Activated CD4-positive, CD25-positive, alpha-beta regulatory T cell treated with anti-CD3 and anti-CD28 coated beads, Interleukin-2, amount 50 U/mL, for 16 hours (primary cell): ENCODE measurements at places on chromosomes 6 and 20.

- no peak for DNase-seq
Measured at GRCh38 chr20:33249456-33249855, 13.7 kb downstream of the BPIFA1 start.

DNA sequence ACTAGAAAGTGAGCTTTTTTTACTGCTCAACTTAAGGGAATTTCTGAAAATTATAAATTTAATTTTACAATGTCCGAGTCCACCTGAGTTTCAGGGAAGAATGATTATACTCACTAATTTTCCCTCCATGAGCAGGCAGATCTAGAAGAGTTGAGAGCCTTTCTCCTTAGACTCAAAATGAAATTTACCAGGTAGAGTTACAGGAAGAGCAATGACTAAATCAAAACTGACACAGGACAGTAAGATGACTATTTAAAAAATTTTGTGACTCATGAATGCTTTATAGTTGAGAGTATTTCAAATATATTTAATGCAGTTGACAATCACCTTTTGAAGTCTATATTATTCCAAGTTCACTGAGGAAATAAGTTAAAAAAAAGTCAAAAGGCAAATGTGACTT is 198.1 kb upstream of the NRSN1 start:
- no peak for DNase-seq

DNA sequence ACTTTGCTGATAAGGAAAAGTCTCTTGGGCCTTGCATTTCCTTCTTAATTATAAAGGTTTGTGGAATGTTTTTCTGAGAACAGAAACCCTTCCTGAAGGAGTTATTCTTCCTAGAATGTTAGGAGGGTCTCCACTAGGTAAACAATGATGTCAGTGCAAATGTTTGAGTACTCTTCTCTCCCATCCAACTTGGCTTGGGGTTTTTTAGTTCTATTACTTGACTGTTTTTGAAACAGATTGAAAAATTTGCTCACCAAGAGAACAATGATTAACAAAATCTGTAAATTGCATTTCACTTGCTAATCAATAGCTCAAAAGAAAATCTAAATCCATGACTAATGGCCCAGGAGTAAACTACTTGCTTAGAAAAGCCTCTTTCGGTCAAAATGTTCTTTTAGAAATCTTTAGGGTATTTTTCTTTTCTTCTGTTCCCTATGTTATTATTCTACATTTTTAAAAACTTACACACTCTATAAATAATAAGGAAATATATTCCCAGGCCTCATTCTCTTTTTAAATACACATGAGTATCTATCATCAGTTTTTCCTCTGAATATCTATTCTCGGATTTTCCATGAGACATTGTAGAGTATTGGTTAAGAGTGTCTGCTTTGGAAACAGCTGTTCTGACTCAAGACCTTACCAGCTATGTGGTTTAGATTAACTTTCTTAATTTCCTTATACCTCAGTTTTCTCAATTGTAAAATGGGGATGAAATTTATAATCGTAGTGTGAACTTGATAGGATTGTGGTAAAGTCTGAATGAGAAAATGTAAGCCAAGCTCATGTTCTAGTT is 234.2 kb upstream of the CITED2 start:
- DNase-seq, result no peak

GRCh38 chr6:45830441-45831139 is 185.1 kb downstream of the CLIC5 start:
- DNase-seq, result no peak

DNA sequence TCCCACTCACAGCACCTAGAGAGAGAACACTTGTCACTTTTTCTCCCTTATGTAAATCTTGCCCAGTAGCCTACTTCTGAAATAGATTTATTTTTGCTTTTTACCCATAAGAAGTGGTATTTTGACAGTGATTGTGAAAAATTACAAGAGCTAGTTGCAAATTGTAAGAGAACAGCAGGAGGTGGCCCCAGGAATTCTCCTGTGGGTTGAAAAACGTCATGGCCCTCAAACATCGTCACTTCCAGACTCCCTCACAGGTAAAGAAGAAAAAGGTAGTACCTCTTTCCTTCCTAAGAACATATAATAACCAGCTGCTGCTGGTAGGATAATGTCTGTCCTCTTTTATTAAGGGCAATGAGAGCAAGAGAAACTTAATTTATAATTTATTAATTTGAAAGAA is 69.5 kb upstream of the LAMP5 start:
- no peak for DNase-seq

GRCh38 chr6:3701631-3702030 is 49.9 kb downstream of the PXDC1 start:
- DNase-seq, result no peak

DNA sequence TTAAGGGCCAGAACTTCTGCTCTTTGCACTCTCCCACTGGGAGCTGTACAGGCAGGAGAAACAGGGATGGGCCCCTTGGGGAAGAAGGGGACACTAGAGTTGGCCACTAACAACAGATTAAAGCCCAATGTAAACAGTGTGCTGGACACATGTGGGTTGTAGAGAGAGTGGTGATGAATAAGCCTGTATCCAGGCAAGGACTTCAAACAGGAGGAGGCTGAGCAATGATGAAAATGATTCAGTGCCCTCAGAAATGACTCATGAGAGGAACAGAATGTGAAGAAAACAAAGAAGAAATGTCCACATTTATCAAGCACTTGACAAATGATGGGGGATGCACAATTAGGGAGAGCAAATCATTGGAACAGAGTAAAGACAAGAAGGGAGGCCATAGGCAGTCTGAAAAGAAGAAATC is 242.3 kb downstream of the TBX18 start:
- DNase-seq, result no peak

DNA sequence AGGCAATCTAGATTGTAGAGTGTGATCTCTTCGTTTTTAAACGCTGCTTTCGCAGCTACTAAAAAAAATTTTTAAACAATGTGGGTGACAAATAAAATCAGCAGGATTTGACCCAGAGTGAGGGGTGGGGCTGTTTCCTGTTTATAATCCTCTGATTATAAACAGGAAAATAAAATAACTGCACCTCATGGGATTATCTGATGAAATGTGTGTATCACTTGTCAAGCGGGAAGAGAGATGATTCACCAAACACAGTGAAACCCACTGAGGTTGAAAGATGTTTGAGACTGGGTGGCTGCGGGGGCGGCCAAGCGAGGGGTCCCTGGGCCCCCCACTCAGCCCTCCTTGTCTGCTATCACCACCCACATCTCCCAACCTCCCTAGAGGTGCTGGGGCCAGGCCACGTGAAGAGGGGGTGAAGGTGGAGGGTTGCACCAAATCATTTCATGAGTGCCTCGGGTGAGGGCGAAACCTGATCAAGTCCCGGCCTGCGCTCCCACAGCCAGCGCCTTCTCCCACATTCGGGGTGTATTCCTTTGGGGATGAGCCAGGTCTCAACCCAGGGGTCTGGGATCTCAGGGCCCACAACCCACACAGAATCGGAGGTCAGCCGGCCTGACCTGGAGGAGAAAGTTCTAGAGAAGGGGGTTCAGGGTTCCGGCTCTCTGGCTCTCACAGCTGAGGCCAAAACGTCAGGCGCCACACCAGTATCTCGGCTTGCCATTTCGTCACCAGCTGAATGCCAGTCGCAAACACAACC is 212.5 kb downstream of the BMP7 start:
- no peak for DNase-seq

DNA sequence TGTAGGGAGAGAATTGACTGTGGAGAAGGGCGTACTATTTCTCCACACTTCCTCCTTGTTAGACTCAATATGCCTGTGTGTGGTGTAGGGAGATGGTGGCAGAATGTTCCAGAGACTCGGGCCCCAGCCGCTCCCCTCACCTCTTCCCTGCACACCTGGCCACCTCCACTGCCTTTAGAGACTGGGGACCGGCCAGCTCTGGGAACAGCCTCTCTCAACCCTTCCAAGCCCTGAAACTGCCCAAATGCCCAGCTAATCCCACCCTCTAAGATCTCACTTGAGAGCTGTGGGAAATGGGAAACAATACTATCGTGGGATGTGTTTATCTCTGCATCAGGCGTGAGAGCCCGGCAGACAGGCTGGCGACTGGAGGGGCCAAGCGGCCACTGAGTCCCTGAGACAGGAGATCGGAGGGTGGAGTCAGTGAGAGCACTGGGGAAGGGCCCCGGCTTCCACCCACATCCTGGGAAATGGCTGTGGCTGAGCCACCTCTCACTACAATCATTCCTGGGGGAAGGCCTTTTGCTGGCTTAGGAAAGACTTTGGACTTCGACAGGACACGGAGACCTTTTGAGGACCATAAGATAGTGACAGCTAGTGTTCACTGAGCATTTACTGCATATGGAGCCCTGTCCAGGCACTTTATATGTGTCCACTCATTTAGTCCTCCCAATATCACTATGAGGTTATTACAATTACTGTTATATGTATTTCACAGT is 31.0 kb upstream of the MRPS18A start:
- DNase-seq, result no peak

DNA sequence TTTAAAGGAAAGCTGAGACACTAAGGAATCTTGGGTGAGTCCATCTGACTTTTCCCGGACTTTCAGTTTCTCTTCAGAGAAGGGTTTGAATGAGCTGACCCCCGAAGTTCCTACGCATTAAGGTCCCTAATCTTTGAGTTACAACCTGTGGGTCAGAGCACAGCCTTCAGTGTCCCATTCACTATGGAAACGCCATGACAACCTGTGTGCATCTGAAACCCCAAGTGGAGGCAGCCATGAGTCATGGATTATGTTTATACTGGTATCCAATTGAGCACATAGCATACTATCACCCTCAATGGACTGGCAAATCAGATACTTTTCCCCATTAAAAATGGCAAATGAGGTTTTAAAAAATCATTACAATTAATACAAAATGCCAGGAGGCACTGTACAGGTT is 11.4 kb downstream of the MYLK4 start:
- DNase-seq, result no peak

- DNase-seq, result no peak
Measured at GRCh38 chr6:41100871-41101287, 28.1 kb downstream of the NFYA start.

- no peak for DNase-seq
Measured at GRCh38 chr20:14845199-14846160, 508.1 kb upstream of the FLRT3 start.

GRCh38 chr20:52104546-52105441 is 86.8 kb downstream of the ZFP64 start:
- no peak for DNase-seq

- no peak for DNase-seq
Measured at GRCh38 chr6:153862927-153863326, 176.1 kb upstream of the OPRM1 start.

DNA sequence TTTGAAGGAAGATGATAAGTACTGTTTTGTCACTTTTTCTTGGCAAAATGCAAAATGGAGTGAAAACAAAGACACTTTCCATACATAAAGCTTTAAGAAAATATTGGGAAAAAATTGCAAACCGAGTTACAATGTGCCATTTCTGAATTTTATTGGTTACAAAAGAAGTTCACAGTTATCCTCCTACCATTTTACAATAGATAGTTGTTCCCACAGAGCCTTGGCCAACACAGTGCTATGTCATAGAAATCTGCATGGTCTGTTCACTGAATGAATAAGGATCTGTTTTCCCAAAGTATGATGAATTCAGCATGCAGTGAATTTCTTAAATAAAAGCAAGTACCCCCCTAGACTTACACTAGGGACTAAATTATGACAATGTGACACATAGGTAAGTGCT is 268.2 kb upstream of the POU3F2 start:
- DNase-seq, result no peak
